ENCODE measurements at places on chromosomes 6 and 20.

DNA sequence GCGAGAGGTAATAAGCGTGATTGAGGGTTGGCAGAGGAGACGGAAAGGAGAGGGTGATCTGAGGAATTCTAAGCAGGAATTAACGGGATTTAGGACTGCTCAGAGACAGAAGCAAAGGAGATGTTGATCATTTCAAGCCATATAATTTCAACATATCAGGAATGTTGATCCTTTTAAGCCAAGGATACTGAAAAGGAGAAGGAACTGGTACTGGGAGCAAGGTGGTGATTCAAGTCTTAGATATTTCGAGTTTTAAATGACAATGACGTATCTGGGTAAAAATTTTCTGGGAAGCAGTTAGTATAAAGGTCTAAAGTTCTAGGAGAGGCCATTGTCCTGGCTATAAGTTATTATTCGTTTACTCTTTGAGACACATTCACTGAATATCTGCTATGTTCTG lies 91.3 kb upstream of the OGFRL1 start:
- DNase-seq: no peak

- DNase-seq: no peak
Measured at GRCh38 chr6:90136837-90137568, 159.6 kb downstream of the BACH2 start.

DNA sequence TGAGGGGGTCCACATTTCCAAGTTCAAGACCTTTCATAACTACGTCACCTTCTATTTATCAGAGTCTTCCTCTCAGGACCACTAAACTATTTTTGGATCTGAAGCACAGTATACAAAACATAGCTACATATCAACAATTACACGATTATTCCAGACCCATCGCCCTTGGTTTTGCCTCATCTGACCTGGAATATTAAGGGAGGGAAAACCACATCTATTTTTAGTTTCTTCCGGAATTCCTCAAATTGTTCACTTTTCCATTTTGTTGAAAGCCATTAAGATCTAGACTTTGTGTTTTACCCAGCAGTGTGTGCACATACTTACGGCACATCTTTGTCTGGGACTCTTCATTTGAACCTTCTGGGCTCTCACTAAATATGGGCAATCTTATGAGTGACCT lies 12.0 kb upstream of the ADGRF5 start:
- no peak for DNase-seq

DNA sequence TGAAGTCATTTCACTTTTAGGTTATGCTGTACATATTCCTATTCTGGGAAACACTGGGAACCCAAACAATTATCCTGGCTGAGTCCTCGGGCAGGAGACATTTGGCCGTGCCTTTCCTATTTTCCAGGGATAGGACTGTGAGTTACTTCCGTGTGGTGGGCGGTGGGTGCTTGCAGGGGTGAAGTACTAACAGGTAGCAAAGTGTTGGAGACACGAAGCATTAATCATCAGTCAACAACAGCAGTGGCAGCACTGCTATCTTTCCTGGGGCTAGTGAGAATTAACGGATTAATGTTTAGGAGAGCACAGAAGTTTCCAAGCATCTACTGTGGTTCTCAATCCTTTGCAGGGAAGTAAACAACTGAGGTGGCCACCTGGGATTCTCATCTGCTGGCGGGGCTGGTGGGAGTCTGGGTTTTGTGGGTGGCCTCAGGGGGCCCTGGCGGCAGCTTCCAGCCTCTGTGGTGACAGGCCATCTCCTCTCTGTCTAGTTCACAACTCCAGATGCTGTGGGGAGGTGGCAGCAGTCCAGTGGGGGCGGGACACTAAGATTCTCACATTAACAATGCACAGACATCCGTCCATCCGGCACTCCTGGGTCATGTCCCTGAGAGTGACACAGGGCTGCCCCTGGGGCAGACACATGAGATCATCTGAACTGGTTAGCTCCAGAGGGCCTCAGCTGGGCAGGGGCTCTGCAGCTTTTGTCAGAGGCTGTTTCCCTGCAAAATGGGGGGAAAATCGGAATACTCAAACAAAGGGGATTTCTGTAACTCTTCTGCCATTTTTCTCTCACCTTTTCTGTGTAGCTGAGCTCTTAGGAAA lies 90.9 kb downstream of the GJA10 start:
- DNase-seq: no peak

DNA sequence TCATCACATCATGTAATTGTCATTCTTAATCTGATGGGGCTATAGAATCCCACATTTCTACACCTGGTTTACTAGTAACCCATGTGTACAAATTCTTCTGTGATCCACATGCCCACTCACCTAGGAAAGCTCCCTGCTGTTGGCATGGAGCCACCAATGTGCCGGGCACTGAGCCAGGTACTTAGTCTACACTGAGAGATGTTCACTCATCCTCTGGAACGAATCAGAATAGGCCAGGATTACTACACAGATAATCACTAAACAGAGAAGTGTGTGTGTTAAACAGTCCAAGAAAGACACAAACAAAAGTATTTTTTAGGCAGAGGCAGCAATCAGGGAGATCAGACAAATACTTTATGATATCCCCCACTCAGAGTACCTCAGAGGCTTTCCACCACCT lies 193.2 kb upstream of the VGLL2 start:
- DNase-seq: no peak

DNA sequence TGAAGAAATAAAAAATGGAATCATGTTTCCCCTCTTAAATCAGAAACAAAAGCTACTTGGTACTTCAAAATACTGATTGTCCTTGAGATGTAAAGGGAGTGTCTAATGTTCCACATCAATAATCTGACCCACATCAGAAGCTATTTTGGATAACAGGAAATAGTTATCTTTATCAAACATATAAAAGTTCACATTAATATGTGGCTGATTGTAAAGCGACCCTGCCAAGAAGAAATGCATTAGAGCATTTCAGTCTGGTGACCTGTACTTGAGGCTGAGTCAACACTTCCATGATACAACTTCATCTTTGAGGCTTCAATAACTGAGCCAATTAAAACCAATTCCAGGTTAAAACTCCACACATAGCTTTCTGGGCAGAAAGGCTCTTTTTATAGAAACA lies 31.8 kb downstream of the SYNE1 start:
- DNase-seq: no peak

GRCh38 chr6:156427345-156427744 lies 349.8 kb upstream of the ARID1B start:
- no peak for DNase-seq

- DNase-seq: no peak
Measured at GRCh38 chr6:167237438-167238145, 53.5 kb upstream of the UNC93A start.

GRCh38 chr20:17651760-17652388 lies 30.2 kb downstream of the RRBP1 start:
- DNase-seq: no peak

DNA sequence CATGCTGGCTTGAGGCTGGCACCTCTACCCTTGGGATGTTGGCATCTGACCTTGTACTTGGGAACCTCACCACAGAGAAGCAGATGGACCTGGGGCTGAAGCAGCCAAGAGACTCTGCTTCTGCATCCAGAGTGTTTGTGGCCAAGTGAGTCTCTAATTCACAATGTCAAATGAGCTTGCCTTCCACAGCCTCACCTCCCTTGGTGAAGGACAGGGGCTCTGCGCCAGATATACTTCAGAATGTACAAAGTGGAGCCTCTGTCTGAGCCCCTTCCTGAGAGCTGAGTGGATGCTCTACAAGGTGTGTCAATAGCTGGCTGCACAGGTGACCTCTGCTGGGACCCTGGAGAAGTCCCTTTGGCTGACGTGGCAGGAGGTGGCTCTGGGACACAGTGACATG lies 508.9 kb downstream of the CDH26 start:
- DNase-seq: no peak

GRCh38 chr6:132361101-132361500 lies 40.2 kb downstream of the MOXD1 start:
- no peak for DNase-seq

DNA sequence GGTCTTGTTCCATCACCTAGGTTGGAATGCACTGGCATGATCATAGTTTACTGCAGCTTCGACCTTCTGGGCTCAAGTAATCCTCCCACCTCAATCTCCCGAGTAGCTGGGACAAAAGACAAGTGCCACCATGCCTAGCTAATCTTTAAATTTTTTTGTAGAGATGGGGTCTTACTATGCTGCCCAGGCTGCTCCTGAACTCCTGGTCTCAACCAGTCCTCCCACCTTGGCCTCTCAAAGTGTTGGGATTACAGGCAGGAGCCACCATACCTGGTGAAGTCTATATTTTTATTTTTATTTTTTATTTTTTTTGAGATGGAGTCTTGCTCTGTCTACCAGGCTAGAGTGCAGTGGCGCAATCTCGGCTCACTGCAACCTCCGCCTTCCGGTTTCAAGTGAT lies 11.4 kb upstream of the PIM1 start:
- DNase-seq: no peak

GRCh38 chr6:3454273-3455010 lies 2.4 kb downstream of the SLC22A23 start:
- DNase-seq: no peak

DNA sequence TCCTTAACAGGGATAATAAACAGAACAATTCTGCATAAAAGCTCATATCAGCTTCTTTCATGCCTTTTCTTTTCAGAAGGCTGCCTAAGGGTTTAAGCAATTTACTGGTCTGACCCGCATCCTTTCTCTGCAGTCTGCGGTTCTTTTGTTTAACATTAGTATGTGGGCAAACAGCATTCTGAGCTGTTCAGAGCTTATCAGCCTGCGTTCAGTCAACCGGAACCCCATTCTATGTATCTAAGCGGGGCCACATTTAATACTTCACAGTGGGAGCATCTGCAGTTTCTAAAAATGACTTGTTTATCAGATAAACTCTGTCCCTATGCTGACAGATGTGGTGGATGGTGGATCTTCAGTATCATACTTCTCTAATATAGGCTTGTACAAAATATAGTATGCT lies 758.9 kb upstream of the MMS22L start:
- no peak for DNase-seq

Measured in HEK293T (cell line).